NCI-H1105 (cell line): ENCODE measurements at places on chromosomes 1 and 21.

- DNase-seq: no peak
These were observed 23.6 kb upstream of the SLC35D1 start for GRCh38 chr1:67077593-67077992.

DNA sequence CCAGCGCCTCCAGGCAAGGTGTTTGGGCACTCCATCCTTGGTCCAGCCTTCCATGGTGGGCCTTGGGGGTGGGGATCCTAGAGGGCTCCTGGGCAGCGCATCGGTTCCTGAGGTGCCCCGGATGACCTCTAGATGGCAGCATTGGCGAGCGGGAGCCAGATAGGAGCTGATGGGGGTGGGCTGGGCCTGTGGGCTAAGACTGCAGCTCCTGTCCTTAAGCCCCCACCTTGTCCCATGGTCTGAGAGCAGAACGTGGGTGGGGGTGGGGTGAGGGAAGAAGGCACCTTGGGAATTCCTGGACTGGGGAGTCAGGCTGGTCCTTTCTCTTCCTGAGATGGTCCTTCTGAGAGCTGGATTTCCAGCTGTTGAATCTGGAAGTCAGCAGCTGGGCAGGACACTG lies 93.4 kb upstream of the CSF3R start:
- DNase-seq: peak; percentile 4

DNA sequence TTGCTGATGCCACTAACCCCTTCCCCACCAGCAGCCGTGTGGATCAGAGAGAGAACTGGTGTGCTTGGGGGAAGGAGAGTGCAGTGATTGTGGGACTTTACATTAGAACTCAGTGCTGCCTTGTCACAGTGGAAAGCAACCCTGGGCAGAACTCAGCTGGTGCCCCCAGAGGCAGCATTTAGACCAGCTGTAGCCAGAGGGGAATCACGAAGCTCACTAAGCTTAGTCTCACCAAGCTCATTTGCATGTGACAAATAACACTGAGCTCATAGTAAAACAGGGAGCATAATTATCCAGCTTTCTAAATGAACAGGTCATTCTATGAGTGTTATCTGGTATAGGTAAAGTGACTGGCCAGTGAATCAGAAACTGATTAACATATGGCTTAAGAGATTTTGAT lies 9.8 kb upstream of the SMAP2 start:
- DNase-seq: no peak

- DNase-seq: no peak
These were observed 246.4 kb downstream of the PBX1 start for GRCh38 chr1:164805399-164805798.

GRCh38 chr1:3323021-3323795 lies 131.3 kb upstream of the ARHGEF16 start:
- DNase-seq: no peak

- DNase-seq: no peak
These were observed 47.7 kb upstream of the C8B start for GRCh38 chr1:57013522-57013921.

GRCh38 chr1:68958958-68959357 lies 462.1 kb upstream of the DEPDC1 start:
- no peak for DNase-seq

DNA sequence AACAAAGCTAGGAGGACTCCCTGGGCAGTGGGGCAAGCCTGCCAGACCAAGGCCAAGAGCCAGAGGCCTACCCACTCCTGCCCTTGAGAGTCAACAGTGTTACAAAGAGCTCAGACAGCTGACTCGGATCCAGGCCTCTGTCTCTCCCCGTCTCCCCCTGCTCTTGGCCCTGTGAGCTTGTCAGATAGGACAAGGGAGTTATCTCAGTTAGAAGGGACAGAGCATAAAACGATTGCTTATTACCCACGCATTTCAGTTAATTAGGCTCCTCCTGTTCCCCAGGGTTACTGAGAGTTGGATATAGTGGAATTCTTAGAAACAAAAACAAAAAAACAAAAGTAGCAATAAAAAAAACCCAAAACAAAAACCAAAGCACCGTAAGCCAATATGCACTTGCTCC lies 1.3 kb downstream of the SLC41A1 start:
- no peak for DNase-seq

GRCh38 chr1:228445843-228446650 lies 29.4 kb upstream of the TRIM17 start:
- no peak for DNase-seq

DNA sequence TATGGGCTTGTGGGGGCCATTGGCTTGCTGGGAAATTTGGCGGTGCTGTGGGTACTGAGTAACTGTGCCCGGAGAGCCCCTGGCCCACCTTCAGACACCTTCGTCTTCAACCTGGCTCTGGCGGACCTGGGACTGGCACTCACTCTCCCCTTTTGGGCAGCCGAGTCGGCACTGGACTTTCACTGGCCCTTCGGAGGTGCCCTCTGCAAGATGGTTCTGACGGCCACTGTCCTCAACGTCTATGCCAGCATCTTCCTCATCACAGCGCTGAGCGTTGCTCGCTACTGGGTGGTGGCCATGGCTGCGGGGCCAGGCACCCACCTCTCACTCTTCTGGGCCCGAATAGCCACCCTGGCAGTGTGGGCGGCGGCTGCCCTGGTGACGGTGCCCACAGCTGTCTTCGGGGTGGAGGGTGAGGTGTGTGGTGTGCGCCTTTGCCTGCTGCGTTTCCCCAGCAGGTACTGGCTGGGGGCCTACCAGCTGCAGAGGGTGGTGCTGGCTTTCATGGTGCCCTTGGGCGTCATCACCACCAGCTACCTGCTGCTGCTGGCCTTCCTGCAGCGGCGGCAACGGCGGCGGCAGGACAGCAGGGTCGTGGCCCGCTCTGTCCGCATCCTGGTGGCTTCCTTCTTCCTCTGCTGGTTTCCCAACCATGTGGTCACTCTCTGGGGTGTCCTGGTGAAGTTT lies 550 bp downstream of the RXFP4 start:
- no peak for DNase-seq

- DNase-seq: no peak
These were observed 297.7 kb downstream of the OMA1 start for GRCh38 chr1:58248791-58249190.

DNA sequence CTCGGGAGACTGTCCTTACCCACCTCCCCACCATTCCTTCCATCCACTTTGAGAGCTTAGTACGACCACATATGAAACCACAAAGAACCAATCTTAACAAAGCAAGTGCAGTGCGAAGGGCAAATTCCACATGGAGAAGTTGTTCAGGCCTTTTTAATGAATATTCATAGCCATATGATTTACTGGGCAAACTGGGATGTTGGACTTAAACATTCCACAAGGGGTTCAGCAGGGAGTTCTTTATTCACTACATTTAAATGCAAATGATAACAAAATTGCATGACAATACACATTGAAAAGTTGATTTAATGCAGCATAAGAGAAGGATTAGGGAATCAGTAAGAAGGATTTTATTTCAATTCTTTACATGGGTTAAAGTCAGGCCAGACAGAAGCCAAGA lies 14.7 kb downstream of the NMNAT2 start:
- DNase-seq: no peak

DNA sequence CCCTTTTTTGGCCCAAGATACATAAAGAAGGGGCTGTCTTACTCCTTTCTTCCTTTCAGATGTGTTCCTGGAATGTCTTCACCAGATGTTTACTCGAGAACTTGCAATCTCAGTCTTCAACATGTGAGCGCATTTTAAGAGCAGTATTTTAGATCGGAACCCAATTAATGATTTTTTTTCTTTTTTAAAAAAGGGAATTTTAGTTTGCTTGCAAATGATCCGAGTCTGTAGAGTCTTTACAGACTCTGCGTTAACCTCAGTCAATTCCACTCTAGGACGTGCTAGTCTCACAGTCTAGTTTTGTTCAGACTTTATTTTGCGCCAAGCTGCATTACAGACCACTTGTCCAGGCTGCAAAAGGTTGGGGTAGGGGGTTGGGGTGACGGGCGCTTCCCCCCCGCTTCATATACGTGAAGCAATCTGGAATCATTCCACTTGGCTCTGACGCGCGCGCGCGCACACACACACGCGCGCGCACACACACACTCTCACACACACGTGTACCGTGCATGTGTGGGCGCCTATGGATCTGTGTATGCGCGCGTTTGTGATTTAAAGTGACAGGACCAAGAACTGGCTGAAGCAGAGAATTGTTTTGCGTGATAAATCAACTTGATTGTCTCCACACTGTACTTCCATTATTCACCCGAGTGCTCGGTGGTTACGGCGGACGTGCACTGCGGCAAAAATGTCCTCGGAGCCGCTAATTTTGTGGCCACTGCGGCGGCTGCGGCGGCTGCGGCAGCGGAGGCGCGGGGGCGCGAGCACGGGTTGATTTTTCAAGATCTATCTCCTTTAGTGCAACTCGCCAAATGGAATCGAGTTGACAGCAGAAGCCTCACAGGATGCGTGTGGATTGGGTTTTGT lies 25.6 kb upstream of the NFIA start:
- DNase-seq: peak; percentile 43

DNA sequence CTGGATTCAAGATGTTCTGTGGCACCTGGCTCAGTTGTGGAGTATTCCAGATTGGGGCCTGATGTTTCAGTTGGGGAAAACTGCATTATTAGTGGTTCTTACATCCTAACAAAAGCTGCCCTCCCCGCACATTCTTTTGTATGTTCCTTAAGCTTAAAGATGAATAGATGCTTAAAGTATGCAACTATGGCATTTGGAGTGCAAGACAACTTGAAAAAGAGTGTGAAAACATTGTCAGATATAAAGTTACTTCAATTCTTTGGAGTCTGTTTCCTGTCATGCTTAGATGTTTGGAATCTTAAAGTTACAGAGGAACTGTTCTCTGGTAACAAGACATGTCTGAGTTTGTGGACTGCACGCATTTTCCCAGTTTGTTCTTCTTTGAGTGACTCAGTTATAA lies 7.2 kb downstream of the FPGT start:
- no peak for DNase-seq

DNA sequence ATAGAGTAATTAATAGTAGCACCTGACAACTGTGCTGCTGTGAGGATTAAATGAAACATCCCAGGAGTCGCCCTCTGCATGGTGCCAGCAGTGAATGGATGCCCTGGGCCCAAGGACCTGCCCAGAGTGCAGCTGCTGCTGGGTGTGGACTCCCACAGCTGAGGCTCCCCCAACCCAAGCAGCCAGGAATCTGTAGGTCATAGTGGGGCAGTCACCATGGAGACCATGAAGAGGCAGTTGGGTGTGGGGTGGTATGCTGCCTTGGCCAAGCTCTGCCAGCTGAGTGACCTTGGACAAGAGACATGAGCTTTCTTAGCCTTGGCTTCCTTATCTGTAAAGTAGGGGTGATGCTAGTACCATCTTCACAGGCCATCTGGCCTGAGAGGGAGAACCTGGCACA lies 9.4 kb downstream of the OLIG2 start:
- no peak for DNase-seq

DNA sequence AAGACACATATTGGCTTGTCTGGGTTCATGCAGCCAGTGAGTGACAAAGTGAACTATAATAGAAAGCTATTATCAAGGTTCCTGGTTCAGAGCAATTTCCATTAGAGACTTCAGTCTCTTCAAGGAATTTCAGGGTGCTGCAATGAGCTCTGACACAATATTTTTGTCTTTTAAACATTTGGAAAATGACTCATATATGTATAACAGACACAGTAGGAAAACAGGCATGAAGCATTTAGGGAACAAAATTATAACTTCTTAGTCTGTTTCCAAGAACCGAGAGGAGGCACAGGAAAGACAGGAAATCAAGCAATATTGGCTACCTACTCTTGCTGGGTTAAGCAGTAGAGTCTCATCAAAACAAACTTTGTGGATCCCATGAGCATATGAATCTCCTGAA lies 170.4 kb downstream of the PTPRC start:
- no peak for DNase-seq

DNA sequence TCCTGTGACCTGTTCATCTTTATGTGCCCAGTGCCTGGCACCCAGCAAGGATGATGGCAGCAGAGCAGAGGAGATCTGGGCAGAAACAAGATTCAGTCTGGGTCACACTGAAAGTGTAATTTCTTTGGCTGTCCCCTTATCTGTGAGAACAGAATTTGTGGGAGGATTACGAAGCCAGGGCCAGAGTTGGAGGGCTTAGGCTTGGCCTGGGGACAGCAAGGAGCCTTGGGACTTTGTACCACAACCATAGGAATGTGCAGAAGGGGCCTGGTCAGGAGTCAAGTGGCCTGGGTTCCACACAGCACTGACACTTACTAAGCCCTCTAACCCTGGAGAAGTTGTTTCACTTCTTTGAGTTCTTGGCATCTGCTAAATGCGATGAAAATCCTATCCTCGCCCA lies 12.8 kb downstream of the PMVK start:
- no peak for DNase-seq

GRCh38 chr21:38869196-38869595 lies 63.5 kb downstream of the ETS2 start:
- DNase-seq: no peak

DNA sequence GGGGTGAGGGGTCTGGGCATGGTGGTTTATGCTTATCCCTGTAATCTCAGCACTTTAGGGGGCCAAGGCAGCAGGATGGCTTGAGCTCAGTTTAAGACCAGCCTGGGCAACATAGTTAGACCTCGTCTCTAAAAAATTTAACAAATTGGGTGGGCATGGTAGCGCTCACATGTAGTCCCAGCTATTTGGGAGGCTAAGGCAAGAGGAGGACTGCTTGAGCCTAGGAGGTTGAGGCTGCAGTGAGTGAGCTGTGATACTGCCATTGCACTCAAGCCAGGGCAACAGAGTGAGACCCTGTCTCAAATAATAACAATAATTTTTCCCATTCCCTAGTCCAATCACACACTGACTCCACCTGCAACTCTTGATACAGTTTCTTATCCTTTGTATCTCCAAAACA lies 6.3 kb downstream of the WASF2 start:
- DNase-seq: no peak

DNA sequence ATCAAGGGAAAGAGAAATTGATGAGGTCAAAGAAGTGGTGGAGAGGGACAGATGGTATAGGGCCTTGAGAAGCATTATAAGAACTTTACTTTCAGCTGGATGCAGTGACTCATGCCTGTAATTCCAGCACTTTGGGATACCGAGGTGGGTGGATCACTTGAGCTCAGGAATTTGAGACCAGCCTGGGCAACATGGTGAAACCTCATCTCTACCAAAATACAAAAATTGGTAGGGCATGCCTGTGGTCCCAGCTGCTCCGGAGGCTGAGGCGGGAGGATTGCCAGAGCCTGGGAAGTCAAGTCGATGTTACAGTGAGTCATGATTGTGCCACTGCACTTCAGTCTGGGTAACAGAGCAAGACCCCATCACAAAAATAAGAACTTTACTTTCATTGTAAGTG lies 5.7 kb downstream of the TMEM50A start:
- DNase-seq: no peak

GRCh38 chr1:224251741-224252146 lies 68.7 kb downstream of the DEGS1 start:
- DNase-seq: no peak

DNA sequence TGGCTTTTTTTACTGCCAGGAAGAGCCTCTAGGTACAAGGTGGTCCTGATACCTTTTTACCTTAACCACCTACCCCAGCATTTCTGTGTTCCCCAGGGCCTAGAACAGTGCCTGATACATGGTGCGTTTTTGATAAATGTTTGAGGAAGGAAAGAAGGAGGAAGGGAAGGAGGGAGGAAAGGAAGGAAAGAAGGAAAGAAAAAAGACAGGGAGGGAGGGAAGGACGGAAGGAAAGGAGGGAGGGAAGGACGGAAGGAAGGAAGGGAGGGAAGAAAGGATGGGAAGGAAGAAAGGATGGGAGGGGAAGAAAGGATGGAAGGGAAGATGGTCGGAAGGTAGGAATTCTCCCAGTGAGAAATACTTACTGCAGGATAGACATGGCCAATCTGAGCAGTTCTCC lies 12.0 kb upstream of the MAGOH start:
- DNase-seq: no peak
